Right ventricle myocardium inferior (tissue), 1 donor: ENCODE measurements at places on chromosomes 6 and 20. TPM values are rescaled to one million over a fixed set of nuclear protein-coding genes. Genes with fewer than 3 reads are reported as not detected.

DNA sequence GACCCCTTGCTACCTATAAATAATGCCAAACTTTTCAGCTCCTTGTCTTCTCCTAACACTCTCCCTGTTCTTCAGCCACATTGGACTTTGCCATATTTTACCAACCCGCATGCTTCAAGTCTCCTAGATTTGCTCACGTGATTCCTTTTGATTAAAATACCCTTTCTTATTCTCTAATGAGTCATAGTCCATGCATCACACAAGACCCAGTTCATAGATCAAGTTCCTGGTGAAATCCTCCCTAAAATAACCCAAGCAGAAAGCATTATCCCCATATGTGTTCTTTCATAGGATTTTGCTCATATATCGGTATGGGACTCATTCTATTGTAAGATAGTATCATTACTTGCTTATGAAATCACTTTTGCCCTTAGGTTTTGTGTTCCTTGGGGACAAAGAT is 108.9 kb upstream of the STXBP5 start:
- DNase-seq = no peak

DNA sequence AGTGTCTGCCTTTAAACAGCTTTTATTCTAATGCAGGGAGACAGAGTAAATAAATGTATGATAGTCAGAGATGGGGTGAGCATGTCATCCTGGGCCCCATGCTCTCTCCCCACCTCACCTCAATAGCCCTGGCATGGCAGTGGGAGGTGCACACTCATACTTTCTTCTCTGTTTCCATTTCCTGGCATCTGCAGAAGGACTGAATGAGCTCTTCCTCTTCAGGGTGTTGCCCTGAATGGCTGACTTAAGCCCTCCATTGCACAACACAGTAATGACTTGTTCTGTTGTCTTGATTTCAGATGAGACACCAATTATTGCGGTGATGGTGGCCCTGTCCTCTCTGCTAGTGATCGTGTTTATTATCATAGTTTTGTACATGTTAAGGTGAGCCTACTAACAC is 57.0 kb upstream of the GNRH2 start:
- no peak for DNase-seq

DNA sequence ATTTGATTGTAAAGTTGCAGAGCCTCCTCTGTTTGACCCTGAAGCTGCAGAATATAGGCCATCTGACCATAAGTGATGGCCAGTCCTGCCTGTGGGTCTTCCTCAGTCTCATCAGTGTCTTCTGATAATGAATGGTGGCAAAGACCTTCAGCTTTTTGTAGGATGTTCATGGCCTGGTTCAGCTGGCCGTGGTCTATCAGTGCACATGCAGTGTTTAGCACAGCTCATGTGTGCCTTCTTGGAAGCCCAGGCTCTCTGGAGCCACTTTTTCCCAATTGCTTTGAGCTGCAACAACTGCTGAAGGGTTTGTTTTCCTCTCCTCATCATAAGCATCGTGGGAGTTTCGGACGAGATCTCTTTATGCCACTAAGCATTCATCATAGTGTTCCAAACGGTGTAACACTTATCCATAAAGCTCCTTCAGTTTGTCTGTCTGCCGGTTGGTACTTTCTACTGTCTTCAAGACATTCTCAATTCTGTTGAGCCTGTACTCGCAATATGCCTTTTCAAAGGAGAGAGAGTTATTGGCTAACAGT is 70.1 kb upstream of the TULP4 start:
- DNase-seq = no peak

- DNase-seq = no peak
These were observed 26.3 kb downstream of the ITCH start for GRCh38 chr20:34389206-34389953.

- no peak for DNase-seq
These were observed 319.1 kb upstream of the QKI start for GRCh38 chr6:163095401-163095800.

GRCh38 chr20:60447703-60448102 is 489.5 kb downstream of the CDH26 start:
- no peak for DNase-seq

DNA sequence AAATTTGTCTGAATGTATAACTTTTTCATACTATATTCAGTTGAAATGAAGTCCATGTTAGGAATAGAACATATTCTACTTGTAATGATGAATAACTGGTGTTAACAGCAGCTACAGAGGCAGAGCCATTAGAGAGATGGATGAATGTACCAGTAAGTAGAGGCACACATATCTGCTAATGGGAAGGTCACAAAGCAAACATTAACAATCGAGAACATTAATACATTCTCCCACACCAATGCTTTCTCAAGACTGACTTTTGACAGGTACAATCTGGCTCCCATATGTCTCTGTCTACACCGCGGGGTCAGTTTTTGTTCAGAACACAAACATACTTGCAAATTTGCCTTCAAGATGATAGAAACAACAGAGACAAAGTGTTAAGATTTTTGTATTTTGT is 776.0 kb upstream of the MANEA start:
- DNase-seq = no peak

GRCh38 chr20:53652859-53653517 is 59.3 kb upstream of the ZNF217 start:
- no peak for DNase-seq

DNA sequence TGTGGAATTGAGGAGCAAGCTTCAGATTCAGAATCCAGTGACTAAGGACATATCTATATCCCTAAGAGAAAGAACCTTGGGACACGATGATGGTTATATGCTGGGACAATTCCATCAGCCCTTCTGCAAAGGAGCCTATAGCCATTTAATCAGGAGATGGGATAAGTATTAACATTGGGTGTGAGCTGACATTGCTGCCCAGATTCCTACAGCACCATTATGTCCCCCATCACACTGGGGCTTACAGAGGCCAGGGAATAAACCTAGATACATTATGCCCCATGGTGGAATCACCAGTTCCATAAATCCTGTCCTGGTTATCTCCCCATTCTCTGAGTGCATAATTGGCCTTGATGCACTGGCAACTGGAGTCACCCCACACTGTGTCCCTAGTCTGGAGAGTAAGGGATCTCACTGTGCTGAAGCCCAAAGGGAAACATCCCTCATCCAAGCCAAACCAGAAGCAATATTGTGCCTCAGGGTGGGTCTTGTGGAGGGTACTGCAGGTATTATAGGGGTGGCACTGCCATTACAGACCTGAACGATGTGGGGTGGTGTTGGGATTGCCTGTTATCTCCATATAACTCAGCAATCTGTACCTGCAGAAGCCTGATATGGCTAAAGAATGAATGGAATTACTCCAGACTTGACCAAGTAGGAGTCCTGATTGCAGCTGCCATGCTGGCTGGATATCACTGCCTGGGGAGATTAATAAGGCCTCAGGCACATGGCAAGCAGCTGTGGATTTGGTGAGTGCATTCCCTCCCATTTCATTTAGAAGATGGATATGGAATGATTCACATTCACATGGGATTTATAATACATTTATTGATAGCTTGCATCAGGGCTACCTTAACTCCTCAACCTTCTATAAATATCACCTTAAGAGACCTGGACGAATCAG is 5.0 kb downstream of the HLA-A start:
- DNase-seq = no peak

DNA sequence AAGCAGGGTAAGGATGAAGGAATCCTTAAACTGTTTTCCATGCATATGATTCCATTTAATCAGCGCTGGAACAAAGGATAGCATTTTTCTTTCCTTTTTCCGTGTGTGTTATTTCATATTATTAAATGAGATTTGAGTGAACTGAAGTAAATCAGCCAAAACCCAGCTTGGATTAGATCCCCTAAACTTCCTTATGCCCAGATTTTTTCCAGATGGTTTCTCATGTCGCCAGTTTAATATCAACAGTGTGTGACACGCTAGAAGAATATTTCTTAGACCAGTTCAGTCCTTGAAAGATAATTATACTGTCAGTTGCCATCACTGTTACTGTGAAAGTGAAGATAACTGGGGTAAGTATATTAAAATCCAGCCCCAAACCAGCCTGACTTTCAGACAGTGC is 1009.4 kb downstream of the KIF16B start:
- DNase-seq = no peak

DNA sequence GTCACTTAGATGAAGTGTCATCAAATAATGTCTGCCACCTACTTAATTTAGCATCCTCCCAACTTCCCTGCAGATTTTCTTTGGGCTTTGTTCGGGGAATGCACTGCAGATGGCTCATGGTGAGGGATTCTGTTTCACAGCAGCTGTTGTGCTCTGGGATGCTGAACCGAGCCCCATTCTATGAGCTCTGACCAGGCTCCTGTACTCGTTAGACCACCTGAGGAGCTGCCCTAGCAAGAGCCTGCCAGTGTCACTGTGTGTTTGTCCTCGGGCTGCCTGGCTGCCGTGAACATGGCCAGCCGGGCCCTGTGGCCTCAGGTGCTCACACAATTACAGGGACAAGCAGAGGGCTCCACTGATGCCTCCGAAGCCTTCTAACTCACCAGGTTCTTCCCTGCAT is 238.8 kb upstream of the ECI2 start:
- DNase-seq = no peak

DNA sequence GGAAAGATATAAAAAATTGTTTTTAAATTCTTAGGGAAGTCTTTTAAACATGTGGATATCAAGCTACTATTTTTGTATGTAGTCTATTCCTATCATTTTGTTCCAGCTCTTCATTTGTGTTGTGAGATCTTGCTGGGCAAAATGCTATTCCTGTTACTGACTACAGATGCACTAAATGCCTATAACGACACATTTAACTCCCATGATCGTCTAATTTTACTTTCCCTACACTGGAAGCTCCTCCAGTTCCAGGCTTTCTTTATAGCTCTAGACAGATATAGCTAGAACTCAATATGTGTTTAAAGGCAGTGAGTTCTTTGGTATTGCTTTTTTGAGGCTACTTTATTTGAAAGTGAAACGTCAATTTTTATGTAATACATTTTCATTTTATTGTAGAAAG is 971.5 kb upstream of the CITED2 start:
- no peak for DNase-seq

DNA sequence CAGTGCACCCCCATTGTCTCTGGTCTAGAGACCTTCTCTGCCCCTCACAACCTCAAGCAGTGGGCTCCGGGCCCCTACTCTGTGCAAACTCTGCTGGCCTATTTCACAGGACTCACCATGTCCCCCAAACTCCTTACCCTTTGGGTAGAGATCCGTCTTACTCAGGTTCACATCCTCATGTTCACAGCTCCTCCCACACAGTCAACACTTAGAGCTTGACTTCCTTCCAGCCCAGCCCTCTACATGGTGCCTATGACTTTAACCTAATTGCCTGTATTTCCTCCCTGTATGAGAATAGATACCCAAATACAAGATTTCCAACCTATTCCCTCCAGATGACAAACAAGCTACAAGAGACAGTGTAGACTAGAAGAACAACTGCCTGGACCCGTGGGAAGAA is 528.6 kb upstream of the JARID2 start:
- no peak for DNase-seq

GRCh38 chr6:6331946-6332601 is 11.6 kb upstream of the F13A1 start:
- DNase-seq = no peak

GRCh38 chr6:136591617-136592016 is 41.4 kb upstream of the MAP7 start:
- no peak for DNase-seq

DNA sequence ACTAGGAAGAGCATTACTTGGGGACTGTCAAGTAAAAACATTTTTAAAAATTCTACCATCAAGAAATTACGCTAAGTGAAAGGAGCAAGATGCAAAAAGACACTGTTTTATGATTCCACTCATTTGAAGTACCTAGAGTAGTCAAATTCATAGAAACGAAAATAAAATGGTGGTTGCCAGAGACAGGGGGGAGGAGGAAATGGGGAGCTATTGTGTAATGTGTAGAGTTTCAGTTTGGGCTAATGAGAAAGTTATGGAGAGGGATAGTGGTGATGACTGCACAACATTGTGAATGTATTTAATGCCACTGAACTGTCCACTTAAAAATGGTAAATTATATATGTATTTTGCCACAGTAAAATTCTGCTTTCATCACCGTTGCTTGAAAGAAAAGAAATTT is 83.8 kb downstream of the UST start:
- DNase-seq = no peak

DNA sequence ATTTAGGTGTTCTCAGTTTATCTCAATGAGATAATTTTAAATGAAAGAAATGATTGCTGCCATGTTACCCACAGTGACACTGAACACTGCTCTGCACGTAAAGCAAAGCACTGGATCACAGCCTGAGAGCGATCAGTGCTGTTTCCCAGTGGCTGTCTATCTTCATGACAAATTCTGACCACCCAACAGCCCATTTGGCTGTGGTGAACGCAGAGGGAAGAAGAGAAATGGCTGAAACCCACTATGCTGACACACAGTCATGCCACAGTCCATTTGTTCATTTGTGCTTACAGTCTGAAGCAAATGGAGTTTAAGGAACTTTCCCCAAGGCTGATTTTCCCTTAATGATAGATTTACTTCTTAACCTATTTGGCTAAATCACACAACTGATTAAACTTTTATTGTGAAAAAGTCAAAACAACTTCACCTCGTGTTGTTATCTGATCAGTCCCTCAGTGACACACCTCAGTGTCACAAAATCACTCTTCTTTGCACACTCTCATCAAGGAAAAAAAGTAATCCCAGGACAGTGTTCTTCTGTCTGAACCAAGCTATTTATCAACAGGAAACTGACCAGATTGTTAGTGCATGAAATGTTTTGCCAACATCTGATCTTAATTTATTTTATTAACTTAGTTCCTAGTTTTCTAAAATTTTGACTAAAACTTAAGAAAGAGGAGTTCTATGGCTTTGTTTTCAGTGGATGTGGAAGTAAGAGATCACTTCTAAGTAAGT is 225.1 kb downstream of the TBX18 start:
- no peak for DNase-seq

- DNase-seq = no peak
These were observed 65.0 kb upstream of the MAP3K4 start for GRCh38 chr6:160926281-160927276.

DNA sequence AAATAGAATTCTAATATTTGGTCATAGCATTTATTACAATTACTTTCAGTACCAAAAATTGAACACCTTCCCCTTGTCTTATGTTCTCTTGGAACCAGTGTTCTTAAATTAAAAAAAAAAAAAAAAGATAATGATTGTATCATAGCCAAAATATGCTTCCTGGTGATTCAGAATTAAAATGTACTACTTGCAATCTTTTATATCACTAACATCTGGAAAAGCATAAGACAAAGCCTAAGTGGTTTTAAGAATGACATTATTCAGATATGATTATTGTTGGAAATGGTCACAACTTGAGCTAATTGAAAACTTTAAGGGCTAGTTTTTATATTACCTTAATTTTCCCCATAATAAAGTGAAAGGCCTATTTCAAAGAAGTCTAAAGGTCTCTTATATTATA is 493.3 kb upstream of the MARCKS start:
- no peak for DNase-seq

GRCh38 chr6:104862456-104862855 is 2.7 kb upstream of the HACE1 start:
- no peak for DNase-seq

The DCDC2 gene
- not detected for total RNA-seq

The SH3BGRL2 gene
- 7.9 TPM for total RNA-seq

The MAS1 gene
- not detected for total RNA-seq

The ULBP1 gene
- 0.30 TPM for total RNA-seq

The OTOR gene
- total RNA-seq = not detected

The HTR1E gene
- total RNA-seq = not detected
